Endothelial cell (in vitro differentiated cells): ENCODE measurements at places on chromosomes 12 and 14. TPM values are rescaled to one million over a fixed set of nuclear protein-coding genes. Genes with fewer than 3 reads are reported as not detected.
A peak's percentile ranks its signal among the peaks of the same experiment; 100 is the strongest.

The ATF7 gene
- 63.3 TPM for total RNA-seq

The PRIMA1 gene
- total RNA-seq = 0.08 TPM

The FAM186B gene
- 1.9 TPM for total RNA-seq

The CD27 gene
- not detected for total RNA-seq

The CREBL2 gene
- 26.9 TPM for total RNA-seq

The HHIPL1 gene
- total RNA-seq = 15.1 TPM

The NPAS3 gene
- total RNA-seq = 1.6 TPM

The MTERF2 gene
- 7.7 TPM for total RNA-seq

The DDX23 gene
- total RNA-seq = 96.2 TPM

The TAS2R14 gene
- total RNA-seq = 2.0 TPM

The MYF6 gene
- 0.31 TPM for total RNA-seq

The NANOG gene
- 4.5 TPM for total RNA-seq

The ABCD2 gene
- not detected for total RNA-seq

- no peak overlapping the region for H3K4me3 ChIP-seq
- H3K4me1 ChIP-seq = peaks cover 3% of the 10 kb centered on the region
- no peaks in the 10 kb centered on the region for H3K36me3 ChIP-seq
- no peak overlapping the region for H3K27ac ChIP-seq
Observed at GRCh38 chr12:1130164-1130563, 139.1 kb downstream of the ERC1 start.

DNA sequence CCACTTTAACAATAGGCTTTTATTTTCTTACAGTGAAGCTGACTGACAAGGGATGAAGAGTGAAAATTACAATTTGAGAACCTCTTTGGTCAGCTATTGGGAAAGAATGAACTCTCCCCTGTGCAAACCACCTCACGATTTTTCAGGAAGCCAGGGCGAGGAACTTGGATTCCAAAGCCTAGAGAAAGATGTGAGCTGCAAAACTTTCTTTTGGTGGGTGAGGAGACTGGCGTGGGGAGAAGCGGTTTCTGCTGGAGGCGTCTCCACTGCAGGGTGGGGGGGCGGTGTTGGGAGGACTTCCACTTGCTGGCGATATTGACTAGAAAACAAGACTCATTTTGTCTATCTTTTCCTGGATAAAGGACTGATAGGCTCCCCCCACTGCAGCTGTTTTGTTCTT lies 59.3 kb upstream of the VRK1 start:
- H3K36me3 ChIP-seq = no peaks in the 10 kb centered on the region
- no peak overlapping the region for H3K27ac ChIP-seq
- no peak for DNase-seq
- no peak overlapping the region for H3K4me3 ChIP-seq
- no peaks in the 10 kb centered on the region for H3K4me1 ChIP-seq

- H3K4me3 ChIP-seq = no peak overlapping the region
- no peak for DNase-seq
- peaks cover 14% of the 10 kb centered on the region for H3K36me3 ChIP-seq
- H3K4me1 ChIP-seq = peaks cover 17% of the 10 kb centered on the region
Observed at GRCh38 chr12:104549815-104550480, 93.2 kb downstream of the CHST11 start.

- H3K27me3 ChIP-seq = no peaks in the 10 kb centered on the region
- no peak overlapping the region for H3K27ac ChIP-seq
Observed at GRCh38 chr12:26369588-26369987, 174.2 kb downstream of the SSPN start.

DNA sequence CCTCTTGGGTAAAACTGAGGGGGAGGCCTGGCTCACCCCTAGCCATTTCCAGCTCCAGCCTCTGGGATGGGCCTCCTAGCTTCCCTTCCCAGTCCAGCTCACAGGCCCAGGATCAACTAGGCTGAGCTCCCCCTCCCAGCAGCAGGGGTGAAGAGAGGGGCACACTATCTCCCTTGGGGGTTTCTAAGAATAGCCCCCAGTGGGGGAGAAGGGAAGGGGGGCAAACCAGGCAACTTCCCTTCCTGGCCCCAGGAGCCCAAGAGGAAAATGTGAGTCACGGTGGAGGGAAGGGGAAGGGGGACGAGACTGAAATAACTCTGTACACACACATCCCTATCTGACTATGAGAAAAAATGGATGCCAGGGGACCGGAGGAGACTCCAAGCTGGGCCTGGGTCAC lies 9.0 kb downstream of the ADCY6 start:
- H3K27me3 ChIP-seq = peaks cover 16% of the 10 kb centered on the region
- no peak overlapping the region for H3K4me3 ChIP-seq
- DNase-seq = no peak

DNA sequence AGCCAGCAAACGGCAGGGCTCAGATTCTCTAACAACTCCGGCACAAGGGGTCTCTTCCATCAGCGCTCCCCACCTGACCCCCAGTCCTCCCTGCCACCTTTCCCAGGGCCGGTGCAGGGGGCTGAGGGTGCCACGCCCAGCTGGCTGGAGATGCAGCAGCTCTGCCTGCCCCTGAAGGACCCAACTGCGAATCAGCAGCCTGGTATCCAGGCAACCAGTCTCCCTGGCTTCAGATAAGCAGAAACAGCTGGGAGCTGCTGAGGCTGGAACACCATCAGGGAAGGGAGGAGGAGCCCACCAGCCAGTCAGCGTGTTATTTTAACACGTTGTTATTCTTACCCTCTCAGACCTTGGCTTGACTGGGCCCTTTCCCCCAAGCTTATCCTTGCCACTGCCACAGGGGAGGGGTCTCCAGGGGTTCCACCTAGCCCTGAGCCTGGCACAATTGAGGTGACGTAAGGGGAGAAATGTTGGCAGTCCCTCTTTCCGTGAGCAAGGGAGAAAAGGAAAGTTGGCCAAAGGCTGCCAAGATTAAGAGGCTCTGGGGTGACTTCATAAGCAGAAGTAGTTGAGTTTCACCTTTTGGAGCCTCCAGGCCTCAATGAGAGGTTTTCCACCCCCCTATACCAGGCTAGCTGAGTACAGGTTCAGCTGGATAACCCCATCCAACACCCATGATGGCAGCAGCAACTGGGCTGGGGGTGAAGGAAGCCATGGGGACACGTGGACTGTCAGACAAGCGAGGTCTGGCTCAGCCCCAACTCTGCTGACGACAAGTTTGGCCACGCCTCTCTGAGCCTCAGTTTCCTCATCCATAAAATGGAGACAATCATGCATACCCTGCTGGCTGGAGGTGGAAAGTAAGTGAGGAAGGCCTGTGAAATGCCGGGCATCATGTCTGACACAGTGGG lies 91.1 kb downstream of the IRF2BPL start:
- no peak overlapping the region for H3K27ac ChIP-seq
- no peak for DNase-seq
- H3K4me1 ChIP-seq = no peaks in the 10 kb centered on the region
- no peaks in the 10 kb centered on the region for H3K36me3 ChIP-seq
- H3K27me3 ChIP-seq = peaks cover 6% of the 10 kb centered on the region

DNA sequence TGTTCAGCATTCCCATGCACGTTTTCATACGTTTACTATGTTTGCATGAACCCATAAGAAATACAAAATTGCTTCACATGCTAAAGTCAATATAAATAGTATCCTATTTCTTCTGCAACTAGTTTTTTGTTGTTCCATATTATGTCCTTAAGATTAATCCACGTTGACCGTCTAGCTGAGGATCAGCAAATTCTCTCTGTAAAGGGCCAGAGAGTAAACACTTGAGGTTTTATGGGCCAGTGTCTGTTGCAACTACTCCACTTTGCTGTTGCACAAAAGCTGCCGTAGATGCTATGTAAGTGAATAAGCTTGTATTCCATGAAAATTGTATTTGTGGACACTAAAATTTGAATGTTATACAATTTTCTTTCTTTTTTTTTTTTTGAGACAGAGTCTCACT lies 21.1 kb upstream of the PITPNM2 start:
- H3K27ac ChIP-seq = no peak overlapping the region
- H3K36me3 ChIP-seq = peaks cover 9% of the 10 kb centered on the region
- H3K4me3 ChIP-seq = no peak overlapping the region
- H3K4me1 ChIP-seq = no peaks in the 10 kb centered on the region

DNA sequence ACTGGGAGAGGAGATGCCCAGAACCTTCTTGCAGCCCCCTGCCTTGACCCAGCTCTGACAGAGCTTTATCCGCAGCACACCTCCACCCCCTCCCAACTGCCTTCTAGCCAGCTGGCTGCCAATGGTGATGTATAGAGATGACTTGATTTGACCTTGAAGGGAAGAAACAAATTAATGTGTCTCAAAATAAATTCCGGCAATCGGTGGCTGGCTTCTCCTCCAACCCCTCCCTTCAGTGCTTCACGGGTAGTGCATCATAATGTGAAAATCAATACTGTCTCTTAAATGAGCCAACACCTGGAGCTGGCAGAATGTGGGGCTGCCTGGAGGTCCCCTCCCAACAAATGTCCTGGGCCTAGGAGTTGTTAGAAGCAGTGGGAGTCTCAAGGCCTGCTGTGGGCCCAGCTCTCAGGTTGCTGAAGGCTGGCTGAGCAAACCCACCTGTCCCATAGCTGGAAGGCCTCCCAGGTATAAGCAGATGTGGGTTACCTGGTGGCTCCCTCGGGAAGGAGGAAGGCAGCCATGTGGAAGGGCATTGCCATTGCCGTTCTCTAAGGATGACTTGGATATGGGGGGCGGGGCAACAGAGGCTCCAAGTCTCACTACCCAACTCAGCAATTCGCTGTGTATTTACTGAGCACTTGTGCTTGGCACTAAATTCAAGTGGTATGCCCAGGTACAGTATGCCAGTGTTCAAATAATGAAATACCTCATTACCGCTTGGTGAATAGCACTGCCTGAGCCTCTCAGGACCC lies 23.2 kb downstream of the HSPB8 start:
- peaks cover 2% of the 10 kb centered on the region for H3K27me3 ChIP-seq
- DNase-seq = no peak
- no peak overlapping the region for H3K4me3 ChIP-seq
- no peaks in the 10 kb centered on the region for H3K36me3 ChIP-seq
- H3K27ac ChIP-seq = no peak overlapping the region

GRCh38 chr12:77060883-77061240 lies 4.5 kb downstream of the E2F7 start:
- H3K4me3 ChIP-seq = no peak overlapping the region
- no peaks in the 10 kb centered on the region for H3K36me3 ChIP-seq
- no peak overlapping the region for H3K27ac ChIP-seq
- peaks cover 3% of the 10 kb centered on the region for H3K27me3 ChIP-seq
- DNase-seq = no peak

GRCh38 chr12:28237423-28237822 lies 47.2 kb downstream of the CCDC91 start:
- no peak for DNase-seq
- no peak overlapping the region for H3K4me3 ChIP-seq
- H3K4me1 ChIP-seq = peaks cover 6% of the 10 kb centered on the region
- no peaks in the 10 kb centered on the region for H3K36me3 ChIP-seq
- H3K27me3 ChIP-seq = no peaks in the 10 kb centered on the region

DNA sequence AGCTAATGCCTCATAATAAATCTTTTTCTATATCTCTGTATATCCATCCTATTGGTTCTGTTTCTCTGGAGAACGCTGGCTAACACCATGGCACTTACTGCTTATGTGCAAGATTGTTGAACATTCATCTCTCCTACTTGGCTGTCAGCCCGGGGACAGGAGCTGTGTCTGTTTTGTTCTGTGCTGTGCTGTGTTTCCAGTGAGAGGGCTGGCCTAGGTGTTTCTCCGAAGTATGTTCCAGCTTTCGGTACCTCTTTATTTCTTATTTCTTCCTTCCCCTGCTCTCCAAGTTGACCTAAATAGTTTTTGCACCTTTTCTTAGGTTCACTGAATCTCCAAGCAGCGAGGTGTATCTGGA lies 18.8 kb upstream of the NR4A1 start:
- DNase-seq = no peak
- no peaks in the 10 kb centered on the region for H3K36me3 ChIP-seq
- H3K4me3 ChIP-seq = peak overlapping the region; percentile 77
- H3K27ac ChIP-seq = peak overlapping the region; percentile 55
- peaks cover 19% of the 10 kb centered on the region for H3K27me3 ChIP-seq
- peaks cover 20% of the 10 kb centered on the region for H3K4me1 ChIP-seq

DNA sequence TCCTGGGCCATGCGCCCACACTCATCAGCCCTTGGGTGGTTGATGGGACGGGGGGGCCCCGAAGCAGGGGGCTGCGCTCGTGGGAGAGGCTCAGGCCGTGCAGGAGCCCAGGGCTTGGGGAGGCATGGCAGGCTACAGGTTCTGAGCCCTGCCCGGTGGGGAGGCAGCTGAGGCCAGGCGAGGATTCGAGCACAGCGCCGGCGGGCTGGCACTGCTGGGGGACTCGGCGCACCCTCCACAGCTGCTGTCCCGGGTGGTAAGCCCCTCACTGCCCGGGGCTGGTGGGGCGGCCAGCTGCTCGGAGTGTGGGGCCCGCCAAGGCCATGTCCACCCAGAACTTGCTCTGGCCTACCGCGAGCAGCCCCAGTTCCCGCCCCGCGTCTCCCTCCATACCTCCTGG lies 295.8 kb upstream of the SEL1L start:
- peaks cover 12% of the 10 kb centered on the region for H3K36me3 ChIP-seq
- DNase-seq = no peak
- H3K4me1 ChIP-seq = no peaks in the 10 kb centered on the region

DNA sequence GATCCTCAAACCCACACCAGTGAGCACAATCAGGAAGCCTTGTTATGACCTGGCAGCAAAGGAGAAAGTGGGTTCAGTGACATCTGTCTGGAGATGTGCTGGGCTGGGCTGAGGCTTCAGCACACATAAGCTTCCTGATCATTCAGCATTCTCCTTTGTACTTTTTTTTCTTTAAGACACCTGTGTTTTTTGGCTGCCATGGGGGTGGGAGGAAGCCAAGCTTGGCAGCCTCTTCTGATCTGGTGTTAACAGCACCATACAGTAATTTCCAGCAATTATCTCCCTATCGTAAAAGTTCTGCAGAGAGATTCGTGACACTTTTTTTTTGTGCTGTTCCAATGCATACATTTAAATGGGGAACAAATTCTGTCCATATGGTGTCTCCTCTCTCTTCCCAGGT lies 38.9 kb upstream of the RASSF3 start:
- peaks cover 19% of the 10 kb centered on the region for H3K4me1 ChIP-seq
- no peak overlapping the region for H3K4me3 ChIP-seq
- no peak overlapping the region for H3K27ac ChIP-seq
- DNase-seq = no peak
- peaks cover 4% of the 10 kb centered on the region for H3K36me3 ChIP-seq

- peaks cover 38% of the 10 kb centered on the region for H3K36me3 ChIP-seq
- H3K27ac ChIP-seq = no peak overlapping the region
- no peak for DNase-seq
- no peaks in the 10 kb centered on the region for H3K4me1 ChIP-seq
- H3K4me3 ChIP-seq = no peak overlapping the region
Observed at GRCh38 chr14:31170411-31170810, 37.2 kb downstream of the HECTD1 start.

GRCh38 chr12:24947541-24948419 lies 1.1 kb downstream of the BCAT1 start:
- H3K36me3 ChIP-seq = no peaks in the 10 kb centered on the region
- H3K27me3 ChIP-seq = peaks cover 4% of the 10 kb centered on the region
- H3K4me3 ChIP-seq = peak overlapping the region; percentile 97
- H3K27ac ChIP-seq = peak overlapping the region; percentile 33

GRCh38 chr14:31060253-31060875 lies 34.2 kb upstream of the STRN3 start:
- no peak overlapping the region for H3K27ac ChIP-seq
- no peak overlapping the region for H3K4me3 ChIP-seq
- H3K27me3 ChIP-seq = no peaks in the 10 kb centered on the region
- DNase-seq = no peak
- H3K36me3 ChIP-seq = peaks cover 3% of the 10 kb centered on the region

- H3K4me1 ChIP-seq = peaks cover 6% of the 10 kb centered on the region
- no peak for DNase-seq
- H3K4me3 ChIP-seq = peak overlapping the region; percentile 72
- H3K27ac ChIP-seq = peak overlapping the region; percentile 24
Observed at GRCh38 chr12:125083072-125083471, 17.8 kb downstream of the AACS start.

- H3K4me3 ChIP-seq = no peak overlapping the region
- no peaks in the 10 kb centered on the region for H3K4me1 ChIP-seq
- H3K27ac ChIP-seq = no peak overlapping the region
- H3K36me3 ChIP-seq = no peaks in the 10 kb centered on the region
Observed at GRCh38 chr12:22407397-22407796, 72.9 kb upstream of the ST8SIA1 start.
